ENCODE measurements at places on chromosomes 1 and 21.

DNA sequence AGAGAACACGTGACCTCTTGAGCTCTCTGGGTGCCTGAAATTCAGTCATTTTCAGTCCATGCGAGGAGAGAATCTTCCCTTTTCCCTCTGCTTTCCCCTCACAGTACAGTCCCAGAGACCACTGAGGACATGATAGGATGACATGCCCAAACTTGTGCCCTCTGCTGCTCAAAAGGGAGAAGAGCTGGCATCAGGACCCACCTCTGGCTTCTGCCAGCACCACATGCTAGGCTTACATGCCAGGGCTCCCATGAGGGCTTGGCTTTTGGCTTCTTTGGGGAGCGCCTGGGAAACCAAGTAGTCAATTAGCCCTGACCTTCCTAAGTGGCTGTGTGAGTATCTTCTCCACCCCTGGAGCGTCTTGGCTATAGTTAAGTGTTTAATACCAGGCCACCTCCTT, 13.8 kb upstream of the KCNQ4 start:
- peak; percentile 58 for DNase-seq

GRCh38 chr21:44568667-44569556, 4.6 kb upstream of the KRTAP10-4 start:
- peak; percentile 44 for DNase-seq

DNA sequence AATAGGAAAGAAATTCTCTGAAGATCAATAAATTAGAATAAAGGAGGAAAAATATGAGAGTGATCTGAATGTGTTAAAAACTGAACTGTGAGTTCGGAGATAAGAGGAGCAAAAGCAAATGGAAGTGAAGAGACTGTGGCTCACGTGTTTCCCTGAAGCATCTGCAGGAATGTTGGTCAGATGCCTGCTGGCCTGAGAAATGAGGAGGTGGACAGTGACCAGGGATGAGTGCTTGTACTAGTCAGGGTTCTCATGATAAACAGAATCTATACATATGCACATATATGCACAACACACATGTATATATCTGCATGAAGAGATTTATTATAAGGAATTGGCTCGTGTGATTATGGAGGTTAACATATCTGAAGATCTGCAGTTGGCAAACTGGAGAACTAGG, 103.4 kb upstream of the TIAM1 start:
- DNase-seq = peak; percentile 68

GRCh38 chr1:30447080-30447479, 276.3 kb downstream of the MATN1 start:
- no peak for DNase-seq

DNA sequence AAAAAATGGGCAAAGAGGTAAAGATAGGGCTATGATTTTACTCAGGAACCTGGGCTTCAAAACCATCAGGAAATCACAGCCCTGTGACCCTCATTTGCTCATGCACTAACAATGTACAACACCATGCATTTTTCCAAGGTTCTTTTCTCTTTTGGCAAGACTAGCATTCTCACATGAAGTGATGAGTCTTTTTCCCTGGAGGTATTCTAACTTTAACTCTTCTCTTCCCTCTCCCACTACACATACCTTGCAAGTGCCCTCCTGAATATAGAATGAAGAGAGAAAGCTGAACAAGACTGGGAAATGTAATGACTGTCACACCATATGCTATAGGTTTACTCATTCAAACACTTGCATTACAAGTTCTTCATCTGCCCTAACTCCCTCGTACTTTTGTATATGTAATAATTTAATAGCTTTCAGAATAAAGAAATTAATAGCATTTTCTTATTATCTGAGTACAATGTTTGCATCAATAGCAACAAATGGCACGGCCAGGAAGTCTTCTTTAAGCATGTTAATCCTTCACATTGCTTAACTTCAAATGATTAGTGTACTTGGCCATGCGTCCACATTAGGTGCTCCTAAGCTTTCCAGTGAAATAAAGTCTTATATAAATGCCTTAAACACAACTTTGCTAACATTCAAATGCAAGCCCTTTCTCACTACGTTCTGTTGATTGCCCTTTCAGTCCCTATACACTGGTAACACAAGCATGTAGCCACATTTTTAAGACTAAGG, 1.8 kb downstream of the NIBAN1 start:
- no peak for DNase-seq

DNA sequence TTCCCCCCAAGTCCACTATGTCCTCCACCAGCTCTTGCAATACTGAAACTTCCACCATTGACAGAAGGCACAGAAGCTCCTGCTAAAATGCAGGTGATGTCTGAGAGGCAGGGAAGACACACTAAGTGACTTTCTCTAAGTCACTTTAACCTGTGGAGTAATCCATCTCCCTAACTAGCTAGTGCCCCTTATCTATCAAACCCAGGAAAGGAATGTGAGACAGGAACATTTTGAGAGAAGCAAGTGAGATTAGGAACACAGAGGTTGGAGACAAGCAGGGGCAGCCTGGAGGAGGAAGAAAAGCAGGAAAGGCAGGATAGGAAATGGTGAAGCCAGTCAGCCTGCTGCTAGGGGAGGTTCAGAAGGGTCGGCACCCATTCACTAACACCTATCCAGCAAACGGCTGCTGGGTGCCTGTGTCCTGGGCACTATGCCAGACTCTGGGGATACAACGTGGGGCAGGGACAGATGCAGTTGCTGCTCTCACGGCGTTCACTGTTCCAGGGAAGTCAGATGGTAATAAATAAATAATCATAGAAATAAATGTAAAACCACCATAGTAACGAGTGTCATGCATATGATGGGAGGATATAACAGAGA, 7.0 kb downstream of the GPA33 start:
- no peak for DNase-seq

GRCh38 chr1:165635329-165635728, 4.3 kb downstream of the MGST3 start:
- no peak for DNase-seq

- no peak for DNase-seq
Measured at GRCh38 chr1:181817091-181817490, 244.4 kb downstream of the ZNF648 start.

DNA sequence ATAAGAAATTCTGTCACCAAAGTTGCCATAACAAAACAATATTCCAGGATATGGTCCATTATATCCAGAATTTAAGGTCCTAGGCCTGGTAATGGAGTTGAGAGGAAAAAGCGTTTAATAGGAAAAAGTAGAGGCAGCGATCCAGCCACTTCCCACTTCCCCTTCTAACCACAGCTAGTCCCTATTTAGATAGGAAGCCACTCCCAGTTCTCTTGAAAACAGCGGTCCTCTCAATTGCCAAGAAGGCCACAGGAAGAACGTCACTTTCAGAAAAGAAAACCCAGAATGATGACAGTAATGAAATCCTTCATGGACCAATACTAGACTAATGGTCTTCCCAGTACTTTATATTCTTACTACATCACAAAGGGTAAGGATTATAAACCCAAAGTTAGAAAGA, 38.6 kb downstream of the ABL2 start:
- no peak for DNase-seq

- no peak for DNase-seq
Measured at GRCh38 chr1:228072658-228073043, 9.9 kb upstream of the ARF1 start.

GRCh38 chr1:212482637-212483441, 50.1 kb downstream of the NENF start:
- DNase-seq = no peak

DNA sequence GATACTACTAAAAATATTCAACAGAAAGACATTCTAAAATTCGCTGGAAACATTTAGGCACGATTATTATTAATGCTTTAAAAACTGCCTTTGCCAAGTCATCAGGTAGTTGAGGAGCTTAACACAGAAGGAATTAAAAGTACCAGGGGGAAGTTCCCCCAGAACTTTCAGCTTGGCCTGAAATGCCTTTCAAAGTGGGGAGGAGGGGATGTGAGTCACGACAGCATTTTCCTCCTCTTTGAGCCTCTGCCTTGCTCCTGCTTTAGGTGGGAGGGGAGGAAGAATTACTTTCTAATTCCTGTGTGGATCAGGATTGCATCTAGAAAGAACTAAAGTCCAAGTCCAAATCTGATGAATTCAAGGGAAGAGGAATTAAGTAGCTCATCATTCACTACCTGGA, 183.7 kb downstream of the CLIC6 start:
- no peak for DNase-seq

Data from sigmoid colon (tissue), 7 donors.